ENCODE measurements at places on chromosomes 12 and 14.
A peak's percentile ranks its signal among the peaks of the same experiment; 100 is the strongest.

DNA sequence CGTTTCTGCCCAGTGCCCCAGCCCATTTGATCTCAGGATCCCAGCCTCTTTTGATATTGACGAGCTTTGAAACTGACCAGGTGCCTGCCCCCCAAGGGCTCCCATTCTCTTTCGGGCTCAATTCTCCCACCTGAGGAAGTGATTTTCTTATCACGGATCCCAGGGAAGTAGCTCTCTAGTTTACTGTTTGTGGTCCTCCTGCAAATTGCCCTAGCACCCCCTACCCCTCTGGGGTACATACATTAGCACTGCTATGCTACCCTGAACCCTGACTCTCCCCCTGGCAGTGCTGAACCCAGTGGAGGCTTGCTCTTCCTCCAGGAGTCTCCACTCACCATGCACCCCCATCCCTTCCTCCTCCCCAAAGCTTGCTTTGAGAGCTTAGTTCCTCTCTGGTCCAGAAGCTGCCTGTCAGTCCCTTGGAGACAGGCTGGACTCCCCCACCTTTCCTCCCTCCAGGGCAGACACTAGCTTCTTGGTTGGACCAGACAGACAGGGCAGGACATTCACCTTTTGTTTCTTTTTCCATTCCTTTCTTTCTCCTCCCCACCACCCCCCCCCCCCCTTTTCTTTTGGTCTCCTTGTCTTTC lies 4.4 kb upstream of the TBX3 start:
- no peak for DNase-seq

- no peak for DNase-seq
Measured at GRCh38 chr12:117680312-117680711, 288.5 kb downstream of the KSR2 start.

DNA sequence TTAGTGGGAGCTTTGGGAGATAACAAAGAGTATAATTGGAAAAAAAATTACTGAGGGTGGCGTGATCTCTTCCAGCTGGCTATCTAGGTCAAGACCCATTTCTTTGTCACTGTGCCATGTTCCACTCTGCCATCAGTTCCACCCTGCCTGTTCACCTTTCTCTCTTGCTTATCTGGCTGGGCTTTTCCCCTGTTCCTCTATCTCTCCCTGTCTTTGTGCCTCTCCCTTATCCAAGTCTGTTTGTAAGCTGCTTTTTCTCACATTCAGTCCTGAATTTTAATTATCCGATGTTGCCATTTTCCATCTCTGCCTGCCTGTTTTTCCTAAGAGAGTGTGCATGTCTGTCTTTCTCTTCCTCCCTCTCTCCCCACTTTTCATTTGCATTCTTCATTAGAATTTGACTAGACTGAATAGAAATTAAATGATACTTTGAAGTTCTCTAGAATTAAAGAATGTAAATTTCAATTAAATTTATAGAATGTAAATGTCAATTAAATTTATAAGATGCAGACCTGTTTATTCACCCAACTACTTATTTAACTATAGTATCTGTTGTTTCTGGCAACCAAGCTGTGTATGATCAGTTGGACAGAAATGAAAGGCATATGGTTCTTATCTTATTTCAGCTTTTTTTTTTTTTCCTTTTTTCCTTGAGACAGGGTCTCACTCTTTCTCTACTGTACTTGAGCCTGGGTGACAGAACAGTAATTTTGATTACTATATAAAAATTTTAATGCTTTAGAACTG lies 40.9 kb upstream of the A2ML1 start:
- no peak for DNase-seq

GRCh38 chr12:115437061-115437567 lies 753.1 kb upstream of the TBX3 start:
- peak; percentile 13 for DNase-seq

- no peak for DNase-seq
Measured at GRCh38 chr12:23535441-23535840, 414.0 kb downstream of the SOX5 start.

- no peak for DNase-seq
Measured at GRCh38 chr12:72829838-72830237, 557.7 kb downstream of the TRHDE start.

DNA sequence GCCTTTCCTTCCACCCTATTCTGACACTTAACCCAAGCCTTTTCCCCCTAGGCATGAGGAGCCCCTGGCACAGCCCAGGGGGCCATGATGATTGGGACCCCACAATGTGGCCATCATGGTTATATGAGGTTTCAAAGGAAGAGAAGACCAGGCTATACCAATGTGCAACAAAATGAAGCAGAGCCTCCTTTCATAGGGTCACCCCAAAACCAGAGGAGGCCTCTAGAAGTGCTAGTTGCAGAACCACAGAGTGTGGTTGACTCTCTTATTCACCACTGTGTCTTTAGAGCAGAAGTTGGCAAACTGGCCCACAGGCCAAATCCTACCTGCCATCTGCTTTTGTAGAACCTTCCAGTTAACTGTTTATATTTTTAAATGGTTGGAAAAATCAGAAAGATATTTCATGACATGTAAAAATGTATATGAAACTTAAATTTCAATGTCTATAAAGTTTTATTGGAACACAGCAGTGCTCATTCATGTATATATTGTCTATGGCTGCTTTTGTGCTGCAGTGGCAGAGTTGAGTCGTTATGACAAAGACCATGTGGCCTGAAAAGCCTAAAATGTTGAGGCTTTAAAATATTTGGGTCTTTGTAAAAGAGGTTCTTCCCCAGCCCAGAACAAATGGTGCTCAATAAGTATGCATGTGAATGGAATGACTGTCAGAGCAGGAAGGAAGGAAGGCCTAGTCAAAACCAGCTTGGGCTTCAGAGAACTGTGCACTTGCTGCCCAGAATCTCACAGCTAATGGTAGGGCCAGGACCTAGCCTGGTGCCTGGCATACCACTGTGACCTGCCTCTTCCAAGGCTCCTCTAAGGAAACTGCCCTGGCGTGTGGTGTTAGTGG lies 49.2 kb downstream of the SUSD6 start:
- DNase-seq = no peak

DNA sequence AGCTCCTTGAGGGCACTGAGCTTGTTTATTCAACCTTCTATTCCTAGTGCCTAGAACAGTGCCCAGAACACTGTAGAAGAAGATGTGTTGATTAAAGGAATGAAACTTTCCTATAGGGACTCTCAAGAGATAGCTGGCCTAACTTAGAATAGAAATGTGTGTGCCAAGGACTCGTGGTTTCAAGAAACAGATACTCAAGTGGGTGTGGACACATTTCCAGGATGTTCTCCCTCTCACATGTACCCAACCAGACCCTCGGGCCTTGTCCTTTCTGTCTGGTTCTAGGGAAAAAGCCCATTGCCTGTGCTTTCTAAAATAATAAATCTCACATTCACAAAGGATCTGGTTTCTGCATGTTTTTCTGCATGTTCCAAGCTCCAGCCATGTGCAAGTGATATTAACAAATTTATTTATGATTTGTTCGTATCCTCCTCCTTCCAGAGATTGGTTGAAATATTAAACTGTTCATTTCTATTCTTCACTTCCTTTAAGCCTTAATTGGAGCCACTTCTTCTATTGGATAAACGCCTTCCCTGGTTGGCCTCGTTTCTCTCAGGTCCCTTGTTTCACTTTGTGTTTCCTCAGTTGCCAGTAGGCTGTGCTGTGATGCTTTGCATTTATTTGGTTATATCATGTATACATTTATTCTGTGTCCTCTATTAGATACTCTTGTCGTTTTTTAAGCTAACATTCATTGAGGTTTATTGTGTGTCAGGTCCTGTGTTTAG lies 89.8 kb downstream of the CRADD start:
- DNase-seq = no peak

GRCh38 chr14:85124631-85125290 lies 405.2 kb upstream of the FLRT2 start:
- DNase-seq = no peak

DNA sequence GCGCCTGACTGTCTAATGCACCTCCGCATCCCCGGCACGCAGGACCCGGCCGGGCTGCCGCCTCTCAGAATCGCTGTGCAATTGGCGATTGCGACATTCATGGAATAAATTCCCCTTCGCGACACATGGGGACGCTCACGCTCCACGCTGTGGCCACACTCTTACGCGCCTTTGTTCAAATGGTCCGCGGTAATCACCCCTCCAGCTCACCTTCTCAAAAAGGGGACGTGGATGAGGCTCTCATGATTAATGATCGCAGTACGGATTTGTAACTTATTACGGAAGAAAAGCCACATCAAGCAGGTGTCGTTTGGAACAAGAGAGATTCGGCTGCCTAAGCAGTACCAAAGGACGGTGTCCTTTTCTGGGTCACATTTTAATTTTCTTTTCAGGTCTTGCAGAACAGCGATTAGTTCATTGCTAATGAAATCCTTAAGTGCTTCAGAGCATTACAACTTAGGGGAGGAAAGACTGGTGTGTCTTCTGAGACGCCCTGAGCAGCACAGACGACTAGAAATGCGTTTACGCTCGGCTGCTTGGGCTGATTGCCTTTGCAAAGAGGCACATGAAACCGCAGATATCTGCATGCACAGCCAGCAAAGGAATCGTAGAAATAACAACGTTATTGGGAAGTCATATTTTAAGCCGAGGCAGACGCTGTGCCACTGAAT lies 37.3 kb upstream of the ADGRD1 start:
- peak; percentile 13 for DNase-seq

DNA sequence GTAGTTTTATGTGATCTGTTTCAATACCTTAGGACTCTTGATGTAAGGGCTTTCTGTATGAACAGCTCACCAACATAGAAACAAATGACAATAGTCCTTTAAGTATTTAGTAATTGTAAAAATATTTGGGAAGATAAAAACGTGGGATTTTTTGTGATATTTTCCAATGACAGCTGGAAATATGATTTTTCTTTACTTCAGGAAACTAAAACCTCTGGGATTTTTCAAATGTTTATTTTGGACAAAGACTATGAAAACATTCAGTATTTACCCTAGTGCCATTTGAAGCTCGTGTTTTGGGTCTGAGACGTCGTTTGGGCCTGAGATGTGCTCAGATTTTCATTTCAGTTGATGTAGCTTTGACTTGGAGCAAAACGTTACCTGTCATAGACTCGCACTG lies 240.0 kb downstream of the BMP4 start:
- DNase-seq = no peak

DNA sequence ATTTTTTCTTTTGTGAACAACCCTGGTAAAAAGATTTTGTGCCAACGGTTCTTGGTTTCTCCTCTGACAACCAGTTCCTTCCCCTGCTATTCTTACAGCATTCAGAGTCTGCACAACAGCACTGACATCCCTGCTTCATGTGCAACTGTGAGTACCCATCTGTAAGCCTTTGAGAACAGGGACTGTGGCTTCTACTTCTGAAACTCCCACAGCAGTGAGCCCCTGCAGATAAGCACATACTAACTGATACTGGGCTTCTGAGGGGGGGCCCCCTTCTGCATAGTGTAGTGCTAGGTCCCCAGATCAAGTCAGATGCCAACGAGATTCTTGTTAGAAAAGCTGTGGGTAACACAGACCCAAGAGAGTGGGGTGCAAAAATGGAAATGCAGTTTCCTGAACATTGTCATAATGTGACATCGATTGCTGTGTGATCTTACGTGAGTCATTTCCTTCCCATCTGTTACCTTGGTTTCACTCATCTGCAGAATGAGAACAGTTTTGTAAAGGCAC lies 11.1 kb upstream of the NINJ2 start:
- no peak for DNase-seq

DNA sequence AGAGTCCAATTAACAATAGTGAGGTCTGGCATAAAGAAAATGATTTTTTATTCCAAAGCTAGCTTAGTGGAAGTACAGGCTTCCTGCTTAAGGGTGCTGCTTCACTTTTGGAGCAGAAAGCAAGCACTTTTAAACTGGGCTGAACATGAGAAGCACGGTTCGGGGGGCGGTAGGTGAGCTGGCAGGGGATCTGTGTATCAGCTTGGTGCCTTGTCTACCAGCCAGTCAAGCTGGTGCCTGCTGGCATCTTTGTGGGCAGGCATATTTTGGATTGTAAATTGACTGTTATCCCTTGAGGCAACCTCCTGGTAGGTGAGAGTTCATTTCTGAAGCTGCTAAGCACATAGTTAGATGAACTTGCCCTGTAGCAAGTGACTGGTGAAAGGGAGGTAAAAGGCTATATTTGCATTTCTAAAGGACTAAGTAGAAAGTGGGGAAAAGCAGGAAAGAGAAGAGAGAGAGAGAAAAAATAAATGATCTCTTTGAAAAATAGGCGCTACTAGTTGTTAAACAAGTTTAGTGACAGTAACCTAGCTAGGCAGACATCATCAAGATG lies 121.1 kb upstream of the SYT10 start:
- no peak for DNase-seq

GRCh38 chr14:25411781-25412757 lies 362.1 kb upstream of the STXBP6 start:
- no peak for DNase-seq

- DNase-seq = no peak
Measured at GRCh38 chr14:89249972-89250654, 166.9 kb downstream of the FOXN3 start.

DNA sequence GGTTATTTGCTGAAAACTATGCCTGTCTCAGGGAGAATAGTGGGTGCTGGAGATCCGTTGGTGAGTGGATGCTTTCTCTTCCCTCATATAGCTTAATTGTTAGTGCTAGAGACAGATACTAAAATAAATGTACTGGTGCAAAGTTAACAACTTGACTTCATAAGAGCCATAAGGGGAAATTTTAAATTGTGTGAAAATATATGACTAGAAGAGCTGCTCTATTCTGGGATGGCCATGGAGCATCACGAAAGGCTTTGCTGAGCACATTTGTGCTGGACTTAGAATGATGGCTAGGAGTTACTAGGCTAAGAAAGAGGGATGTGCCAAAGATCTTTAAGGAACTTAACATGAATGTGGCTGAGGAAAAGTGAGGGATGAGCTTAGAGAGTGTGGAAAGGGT lies 668.8 kb downstream of the NRXN3 start:
- DNase-seq = no peak

DNA sequence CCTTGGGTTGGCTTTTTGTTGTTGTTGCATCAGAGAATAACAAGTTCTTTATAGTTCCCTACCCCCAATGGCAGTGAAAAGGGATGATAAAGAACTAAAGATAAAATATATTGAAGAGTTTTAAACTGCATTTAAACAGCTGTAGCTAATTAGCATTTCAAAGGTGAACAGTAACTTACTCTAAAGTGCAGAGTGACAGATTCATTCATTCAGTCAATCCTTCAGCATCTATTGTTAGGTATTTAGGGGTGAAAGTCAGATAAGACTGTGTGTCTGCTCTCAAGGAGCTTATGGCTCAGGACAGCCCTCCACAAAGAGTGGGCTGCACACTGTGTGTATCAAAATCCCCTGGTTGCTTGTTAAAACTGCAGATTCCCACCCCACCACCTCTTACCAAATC lies 146.1 kb downstream of the SSPN start:
- DNase-seq = no peak

- DNase-seq = no peak
Measured at GRCh38 chr14:75568791-75569190, 9.6 kb upstream of the FLVCR2 start.

DNA sequence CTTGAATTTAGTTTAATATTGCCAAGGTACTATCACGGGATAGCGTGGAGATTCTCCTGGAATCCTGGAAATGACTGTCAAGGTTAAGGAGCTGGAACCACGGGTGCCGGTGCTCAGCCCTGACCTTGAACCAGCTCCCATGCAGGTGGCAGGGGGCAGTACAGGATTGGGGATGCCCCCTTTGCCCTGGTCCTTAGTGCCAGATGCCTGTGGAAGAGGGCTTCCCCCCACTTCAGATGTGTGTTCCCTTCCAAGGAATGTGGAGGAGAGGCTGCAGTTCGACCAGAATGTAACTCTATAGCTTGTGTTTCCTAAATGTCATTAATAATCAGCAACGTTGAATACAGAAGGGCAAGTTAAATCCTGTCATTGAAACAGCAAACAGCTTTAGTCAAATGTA lies 258.9 kb downstream of the VRK1 start:
- DNase-seq = no peak

GRCh38 chr14:45144658-45145057 lies 8.9 kb downstream of the FANCM start:
- DNase-seq = no peak
